Stimulated activated CD4-positive, alpha-beta T cell treated with anti-CD3 and anti-CD28 coated beads, Interleukin-12 subunit alpha, Interleukin-12 subunit beta, amount 100 ng/mL, for 24 hours (primary cell): ENCODE measurements at places on chromosomes 6 and 20.

DNA sequence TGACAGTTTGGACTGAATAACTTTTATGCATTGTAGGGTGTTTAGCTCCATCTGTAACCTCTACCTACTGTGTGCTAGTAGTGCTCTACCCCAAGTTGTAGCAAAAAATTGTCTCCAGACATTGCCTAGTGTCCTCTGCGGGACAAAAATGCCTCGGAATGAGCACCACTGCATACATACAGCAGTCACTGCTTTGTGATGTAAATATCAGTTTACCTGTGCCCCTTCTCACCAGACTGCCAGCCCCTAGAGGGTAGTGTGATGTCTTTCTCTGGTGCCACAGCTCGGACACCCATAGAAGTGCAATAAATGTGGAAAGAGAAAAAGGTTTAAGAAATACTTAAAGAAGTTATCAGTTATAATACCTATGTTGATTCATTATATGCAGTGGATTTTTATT lies 25.1 kb downstream of the TMEM200A start:
- no peak for DNase-seq

DNA sequence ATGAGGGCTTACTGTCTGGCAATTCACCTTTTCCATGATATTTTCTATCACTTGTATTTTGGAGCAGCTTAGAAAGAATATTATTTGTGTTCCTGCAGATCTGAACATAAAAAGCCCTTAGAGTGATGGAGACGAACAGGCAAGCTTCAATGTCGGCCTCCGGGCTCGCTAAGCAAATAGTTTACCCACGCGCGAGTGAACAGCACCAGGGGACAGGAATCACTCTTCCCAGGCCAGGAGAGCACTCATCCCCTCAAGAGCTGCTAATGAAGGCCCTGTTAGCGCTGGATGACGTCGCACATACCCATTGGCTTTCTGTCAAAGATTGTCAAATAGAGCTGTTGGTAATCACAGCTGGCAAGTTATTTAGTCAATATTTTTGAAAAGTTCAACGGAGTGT lies 395.7 kb downstream of the ZFAND3 start:
- no peak for DNase-seq

DNA sequence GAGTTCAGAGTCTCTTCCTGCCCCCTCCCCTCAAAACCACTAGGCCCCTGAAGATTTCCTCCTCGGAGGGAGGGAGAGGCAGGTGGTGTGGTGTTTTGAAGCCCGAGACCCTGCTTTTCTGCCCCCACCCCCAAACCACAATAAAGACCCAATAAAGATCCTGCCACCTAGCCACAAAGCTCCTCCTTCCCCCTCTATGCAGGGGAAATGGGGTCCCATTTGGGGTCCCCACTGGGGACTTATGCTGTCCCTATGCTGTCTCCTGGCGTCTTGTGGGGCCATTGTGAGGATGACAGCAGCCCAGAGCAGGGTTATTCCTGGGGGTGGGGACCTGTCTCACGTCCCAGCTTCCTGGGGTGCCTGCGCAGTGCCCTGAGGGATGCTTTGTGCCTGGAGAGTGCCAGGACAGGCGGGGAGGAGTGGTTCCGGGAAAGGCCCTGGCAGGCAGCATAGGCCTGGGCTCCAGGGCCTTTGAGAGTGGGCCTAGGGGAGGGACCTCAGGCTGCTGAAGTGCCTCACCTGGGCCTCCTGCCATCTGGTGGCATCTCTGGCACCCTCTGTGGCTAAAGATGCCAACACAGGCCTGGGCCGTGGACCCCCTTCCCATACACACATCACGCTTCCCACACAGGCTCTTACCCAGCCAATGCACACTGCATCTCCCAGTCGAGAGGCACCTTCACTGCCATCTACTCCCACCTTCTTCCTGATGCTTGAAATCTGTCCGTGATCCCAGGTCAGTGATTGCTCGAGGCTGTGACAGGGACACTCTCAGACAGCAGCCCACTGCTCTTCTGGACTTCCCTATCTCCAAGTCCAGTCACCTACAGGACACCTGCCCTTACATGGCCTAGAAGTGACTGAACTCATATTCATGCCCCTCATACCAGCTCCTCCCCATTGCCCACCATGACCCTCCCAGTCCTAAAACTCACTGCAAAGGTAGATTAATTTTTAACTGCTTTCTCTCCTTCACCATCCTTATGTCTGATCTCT lies 7.9 kb upstream of the ARMC12 start:
- no peak for DNase-seq

GRCh38 chr20:6705926-6706548 lies 61.4 kb upstream of the BMP2 start:
- DNase-seq = no peak

DNA sequence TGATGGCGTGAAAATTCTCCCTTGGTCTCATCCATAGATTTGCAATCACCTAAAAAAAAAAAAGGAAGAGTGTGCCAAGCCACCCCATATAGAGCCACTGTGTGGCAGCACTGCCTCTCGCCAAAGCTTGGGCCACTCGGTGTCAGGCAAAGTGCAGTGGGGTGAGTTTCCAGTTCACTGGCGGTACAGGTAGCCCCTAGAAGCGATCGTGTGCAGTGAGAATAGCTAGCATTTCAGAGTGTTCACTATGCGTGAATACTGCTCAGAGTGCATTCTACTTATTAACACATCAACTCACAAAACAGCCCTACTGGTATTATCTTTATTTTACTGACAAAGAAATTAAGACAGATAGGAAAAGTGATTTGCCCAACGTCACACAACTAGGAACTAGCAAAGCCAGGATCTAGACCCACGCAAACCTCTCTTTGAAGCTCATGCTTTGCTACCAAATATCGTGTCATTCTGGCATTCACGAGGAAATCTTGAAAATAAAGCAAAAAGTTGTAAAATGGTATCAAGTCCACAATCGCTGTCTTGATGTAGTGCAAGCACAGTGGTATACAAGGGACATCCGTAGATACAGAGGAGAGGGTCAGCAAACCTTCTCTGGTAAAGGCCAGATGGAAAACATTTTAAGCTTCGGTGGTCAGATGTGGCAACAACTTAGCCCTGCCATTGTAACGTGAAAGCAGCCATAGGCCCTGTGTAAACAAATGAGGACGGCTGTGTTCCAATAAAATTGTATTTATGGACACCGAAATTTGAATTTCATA lies 10.4 kb upstream of the GCNT2 start:
- peak; percentile 43 for DNase-seq

DNA sequence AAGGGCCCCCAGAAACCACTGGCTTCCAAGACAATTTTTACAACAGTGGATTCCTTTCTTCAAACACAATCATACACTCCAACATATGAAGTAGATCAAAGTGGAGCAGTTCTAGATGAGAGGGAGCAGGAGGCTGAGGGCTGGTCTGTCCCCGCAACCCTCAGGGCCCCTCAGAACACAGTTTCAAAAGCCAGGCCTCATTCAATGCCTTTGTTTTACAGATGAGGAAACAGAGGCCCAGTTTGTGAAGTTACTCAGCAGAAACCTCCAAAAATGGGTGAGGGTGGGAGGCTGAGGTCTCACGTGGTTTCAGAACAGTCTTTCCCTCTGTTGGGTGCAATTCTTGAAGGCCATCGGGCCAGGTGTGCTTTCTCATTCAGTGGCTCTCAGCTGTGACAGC lies 134.9 kb downstream of the SCML4 start:
- DNase-seq = no peak

- DNase-seq = no peak
Observed at GRCh38 chr6:110355727-110356126, 2.4 kb downstream of the METTL24 start.
